ENCODE measurements at places on chromosomes 1 and 21.

- peak; percentile 32 for DNase-seq
These were observed 206.0 kb downstream of the CENPF start for GRCh38 chr1:214808845-214809460.

DNA sequence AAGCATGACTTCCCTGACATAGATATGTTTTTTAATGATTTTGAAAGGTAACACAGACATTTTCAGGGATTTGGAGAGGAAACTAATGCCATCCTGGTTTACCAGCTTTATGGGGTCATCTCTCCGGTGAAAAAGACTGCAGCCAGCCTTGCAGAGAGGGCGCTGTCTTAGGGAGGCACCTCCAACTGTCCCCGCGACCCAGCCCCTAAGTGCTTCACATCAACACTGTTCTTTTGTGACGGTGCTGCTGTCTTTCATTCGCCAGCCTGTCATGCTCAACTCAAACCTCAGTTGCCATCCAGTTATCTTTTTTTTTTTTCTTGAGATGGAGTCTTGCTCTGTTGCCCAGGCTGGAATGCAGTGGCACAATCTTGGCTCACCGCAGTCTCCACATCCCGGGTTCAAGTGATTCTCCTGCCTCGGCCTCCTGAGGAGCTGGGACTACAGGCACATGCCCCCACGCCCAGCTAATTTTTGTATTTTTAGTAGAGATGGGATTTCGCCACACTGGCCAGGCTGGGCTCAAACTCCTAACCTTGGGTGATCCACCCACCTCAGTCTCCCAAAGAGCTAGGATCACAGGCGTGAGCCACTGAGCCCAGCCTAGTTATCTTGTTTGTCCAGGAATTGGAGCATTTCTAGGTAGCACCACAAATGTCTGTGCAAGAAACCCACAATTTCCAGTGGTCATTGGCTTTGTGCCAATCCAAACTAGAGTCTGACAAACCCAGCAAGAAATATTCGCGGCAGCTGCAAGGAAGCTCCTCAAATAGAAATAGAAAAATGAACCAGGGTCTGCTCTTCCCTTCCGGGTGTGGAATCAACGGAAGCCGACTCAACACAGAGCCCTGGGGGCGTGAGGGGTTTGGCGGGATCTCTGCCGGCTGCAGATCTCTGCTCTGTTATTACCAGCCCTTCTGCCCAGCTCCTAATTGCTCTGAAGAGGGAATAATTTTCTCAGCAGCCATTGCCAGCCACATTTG, 24.2 kb downstream of the PDE9A start:
- DNase-seq, result no peak

DNA sequence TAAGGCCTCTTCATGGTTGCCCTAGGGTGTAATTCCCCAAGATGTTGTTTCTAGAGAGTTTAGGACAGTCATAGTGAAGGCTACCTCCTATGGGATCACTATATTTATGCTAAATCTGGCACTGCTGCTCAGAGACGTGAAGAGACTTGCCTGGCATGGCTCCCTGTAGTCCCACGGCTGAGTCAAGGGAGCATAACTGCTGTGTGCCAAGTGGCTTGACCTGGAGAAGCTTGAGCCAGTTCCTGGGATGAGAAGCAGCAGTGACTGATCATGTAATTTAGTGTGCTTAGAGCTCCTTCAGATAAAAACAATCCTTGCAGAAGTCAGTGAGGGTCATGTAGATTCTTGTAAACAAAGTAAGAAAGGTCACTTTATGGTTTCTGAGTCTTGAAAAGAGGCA, 68.9 kb upstream of the TSPAN2 start:
- no peak for DNase-seq

DNA sequence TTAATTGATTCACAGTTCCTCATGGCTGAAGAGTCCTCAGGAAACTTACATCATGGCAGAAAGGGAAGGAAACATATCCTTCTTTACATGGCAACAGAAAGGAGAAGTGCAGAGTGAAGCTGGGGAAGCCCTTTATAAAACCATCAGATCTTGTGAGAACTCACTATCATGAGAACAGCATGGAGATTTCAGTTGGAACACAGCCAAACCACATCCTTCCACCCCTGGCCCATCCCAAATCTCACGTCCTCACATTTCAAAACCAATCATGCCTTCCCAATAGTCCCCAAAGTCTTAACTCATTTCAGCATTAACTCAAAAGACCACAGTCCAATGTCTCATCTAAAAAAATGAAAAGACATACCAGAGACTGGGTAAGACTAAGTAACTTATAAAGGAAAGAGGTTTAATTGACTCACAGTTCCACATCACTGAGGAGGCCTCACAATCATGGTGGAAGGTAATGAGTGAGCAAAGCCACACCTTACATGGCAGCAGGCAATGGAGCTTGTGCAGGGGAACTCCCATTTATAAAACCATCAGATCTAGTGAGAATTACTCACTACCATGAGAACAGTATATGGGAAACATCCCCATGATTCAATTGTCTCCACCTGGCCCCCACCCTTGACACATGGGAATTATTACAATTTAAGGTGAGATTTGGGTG, 105.2 kb downstream of the MRPL39 start:
- no peak for DNase-seq

- no peak for DNase-seq
These were observed 63.6 kb upstream of the GNG12 start for GRCh38 chr1:67896826-67897225.

- no peak for DNase-seq
These were observed 15.9 kb upstream of the DHX9 start for GRCh38 chr1:182823220-182823619.

GRCh38 chr21:46416551-46416950, 42.1 kb upstream of the DIP2A start:
- no peak for DNase-seq

GRCh38 chr1:179814546-179814838, 63.1 kb downstream of the TOR1AIP2 start:
- DNase-seq, result no peak

DNA sequence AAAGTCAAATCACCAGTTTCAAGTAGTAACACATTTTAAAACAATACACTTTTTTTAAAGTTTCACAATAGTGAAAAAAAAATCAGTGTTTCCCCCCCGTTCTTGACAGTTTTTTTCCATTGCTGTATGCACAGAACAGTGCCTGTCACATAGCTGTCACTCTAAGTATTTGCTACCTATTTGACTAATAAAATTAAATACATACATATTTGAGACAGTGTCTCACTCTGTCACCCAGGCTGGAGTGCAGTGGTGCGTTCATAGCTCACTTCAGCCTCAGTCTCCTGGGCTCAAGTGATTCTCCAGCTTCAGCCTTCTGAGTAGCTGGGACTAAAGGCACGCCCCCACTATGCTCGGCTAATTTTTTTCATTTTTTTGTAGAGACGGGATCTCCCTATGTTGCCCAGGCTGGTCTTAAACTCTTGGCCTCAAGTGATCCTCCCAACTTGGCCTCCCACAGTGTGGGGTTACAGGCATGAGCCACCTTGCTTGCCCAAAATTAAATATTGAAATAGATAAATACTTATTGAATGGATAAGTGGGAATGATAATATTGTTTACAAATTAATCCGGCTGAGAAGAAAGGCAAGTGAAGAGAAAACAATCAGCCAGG, 12.6 kb upstream of the RHBG start:
- DNase-seq, result no peak

- DNase-seq, result no peak
These were observed 43.1 kb downstream of the IL12RB2 start for GRCh38 chr1:67350783-67351182.

GRCh38 chr1:91556556-91556955, 55.9 kb downstream of the CDC7 start:
- DNase-seq, result no peak

DNA sequence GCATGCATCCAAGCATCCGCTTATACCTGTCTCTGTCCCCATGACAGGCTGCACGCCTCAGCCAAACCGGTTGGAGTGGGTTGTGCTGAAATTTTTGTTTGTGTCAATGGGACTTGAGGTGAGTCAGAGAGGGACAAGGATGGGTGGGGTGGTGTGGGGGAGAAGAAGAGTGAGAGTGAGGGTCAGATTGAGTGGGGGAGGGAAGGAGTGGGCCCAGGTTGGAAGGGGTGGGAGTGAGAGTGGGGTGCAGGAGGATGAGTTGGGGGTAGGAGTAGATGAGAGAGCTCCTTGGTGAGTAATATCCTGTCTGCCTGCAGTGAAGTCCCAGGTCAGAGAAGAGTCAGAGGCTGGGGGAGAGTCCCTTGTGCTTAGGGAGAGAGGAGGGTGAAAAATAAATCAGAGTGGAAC, 3.3 kb upstream of the NECTIN4 start:
- no peak for DNase-seq

DNA sequence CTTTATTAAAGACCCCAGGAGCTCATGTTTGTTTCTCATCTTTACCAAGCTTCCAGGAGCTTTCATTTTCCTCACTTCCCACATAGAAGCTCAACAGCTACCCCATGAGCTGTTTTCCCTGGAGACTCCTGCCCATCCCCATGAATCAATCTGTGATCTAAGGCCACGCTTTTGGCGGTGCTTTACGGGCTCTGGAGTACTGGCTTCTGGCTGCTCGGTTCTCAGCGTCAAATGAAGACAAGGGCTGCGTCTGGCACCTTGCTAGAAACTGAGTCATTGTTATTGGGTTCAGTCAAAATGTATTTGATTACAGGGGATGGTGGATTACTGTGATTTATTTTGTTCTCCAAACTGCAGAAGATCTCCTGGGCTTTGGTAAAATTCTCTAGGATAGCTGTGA, 39.9 kb downstream of the ACP6 start:
- no peak for DNase-seq

DNA sequence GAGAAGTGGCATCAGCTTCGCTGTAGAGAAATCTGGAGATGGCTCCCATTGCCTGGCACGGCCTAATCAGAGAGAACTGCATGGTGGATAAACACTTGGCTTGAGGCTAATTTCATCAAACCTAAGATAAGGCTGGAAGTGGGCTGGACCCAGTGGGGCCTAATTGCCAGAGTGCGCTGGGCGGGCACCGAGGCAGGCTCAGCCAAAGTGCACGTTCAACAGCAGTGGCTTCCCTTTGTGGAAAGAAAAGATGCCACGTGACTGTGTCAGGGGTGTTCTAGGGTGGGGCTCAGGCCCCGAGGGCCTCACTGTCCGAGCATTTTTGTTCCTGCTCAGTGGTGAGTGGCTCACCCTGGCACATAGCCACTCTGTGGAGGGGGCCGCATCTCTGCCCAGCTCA, 5.8 kb downstream of the PLCH2 start:
- DNase-seq, result no peak

DNA sequence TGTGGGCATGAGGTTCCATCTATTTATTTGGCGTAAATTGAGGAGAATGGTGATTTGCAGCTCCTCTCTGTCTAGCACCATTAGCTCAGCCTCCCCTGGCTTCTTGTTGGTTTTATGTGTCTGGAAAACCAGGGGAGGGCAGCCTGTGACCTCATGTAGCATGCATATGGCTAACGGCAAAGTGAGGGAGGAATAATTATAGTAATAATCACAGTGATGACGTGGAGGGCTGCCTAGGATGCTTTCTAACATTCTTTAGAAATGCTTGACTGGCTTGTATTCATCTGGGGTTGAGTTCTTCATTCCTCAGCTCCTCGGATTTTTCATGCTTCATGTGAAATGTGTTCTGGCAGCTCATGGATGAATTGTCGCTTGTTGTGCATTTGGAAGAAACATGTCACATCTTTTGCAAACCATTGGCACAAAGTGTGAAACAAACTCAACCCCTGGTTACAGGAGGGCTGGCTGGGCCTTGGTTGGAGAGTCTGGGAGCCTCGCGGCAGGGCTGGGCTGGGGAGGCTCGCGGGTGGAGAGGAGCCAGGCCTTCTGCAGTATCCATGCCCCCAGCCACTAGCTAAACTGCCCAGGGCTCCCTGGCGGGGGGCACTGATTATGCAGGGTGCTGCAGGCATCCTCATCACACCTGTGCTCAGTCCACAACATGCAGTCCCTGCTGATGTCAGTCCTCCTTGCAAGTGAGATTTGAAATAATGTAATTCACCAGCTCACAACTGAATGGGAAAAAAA, 149.6 kb downstream of the DISC1 start:
- peak; percentile 85 for DNase-seq

GRCh38 chr1:232529747-232530146, 100.2 kb downstream of the SIPA1L2 start:
- no peak for DNase-seq

- DNase-seq, result no peak
These were observed 180.5 kb upstream of the B3GALT2 start for GRCh38 chr1:193366764-193367507.

DNA sequence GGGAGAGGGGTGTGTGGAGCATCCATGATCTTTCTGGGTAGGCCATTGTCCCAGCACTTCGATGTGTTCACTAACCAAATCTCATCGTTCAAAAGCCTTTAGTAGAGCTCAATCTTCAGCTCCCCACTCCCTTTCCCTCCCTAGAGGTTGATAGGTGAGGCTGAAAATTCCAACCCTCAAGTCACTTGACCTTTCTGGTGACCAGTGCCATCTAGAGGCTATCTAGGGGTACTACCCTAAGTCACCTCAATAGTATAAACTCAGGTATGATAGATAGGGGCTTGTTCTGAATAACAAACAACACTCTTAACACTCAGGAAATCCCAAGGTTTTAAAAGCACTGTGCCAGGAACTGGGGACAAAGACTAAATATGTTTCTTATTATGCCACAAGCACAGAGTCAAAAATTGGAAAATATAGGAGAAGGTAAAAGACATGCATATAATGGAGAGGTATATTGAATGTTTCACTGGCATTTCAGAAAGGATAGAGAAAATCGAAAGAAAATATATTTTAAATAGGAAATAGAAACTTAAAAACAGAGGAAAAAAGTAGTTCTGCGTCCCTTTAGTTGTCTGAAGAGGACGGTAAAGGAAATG, 42.9 kb upstream of the CD53 start:
- DNase-seq, result no peak

DNA sequence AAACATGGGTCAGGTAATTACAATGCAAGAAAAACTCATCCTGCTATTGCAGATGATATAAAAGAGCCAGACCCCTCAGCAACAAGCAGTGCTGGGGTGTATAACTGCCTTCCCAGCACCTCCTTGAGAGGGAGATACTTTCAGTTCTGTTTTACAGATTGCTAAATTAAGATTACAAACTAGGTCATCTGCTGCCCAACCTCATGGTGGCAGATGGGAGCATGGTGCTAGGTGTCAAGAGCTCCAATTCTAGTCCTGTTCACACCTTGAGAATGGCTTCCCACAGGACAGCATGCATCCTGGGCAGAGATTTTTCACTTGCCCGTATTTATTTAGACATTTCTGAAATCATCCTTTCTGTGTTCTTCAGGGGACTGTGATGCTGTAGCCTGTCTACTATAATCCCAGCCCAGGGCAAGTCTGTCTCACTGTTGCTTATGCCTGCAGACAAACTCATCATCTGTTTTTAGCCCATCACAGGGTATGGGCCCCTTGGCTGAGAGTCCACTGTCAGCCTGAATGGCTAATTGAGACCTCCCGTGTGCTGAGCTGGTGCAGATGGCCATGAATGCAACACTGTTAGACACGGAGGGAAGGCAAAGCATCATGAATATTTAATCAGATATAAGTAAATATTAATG, 40.2 kb upstream of the PBX1 start:
- no peak for DNase-seq

DNA sequence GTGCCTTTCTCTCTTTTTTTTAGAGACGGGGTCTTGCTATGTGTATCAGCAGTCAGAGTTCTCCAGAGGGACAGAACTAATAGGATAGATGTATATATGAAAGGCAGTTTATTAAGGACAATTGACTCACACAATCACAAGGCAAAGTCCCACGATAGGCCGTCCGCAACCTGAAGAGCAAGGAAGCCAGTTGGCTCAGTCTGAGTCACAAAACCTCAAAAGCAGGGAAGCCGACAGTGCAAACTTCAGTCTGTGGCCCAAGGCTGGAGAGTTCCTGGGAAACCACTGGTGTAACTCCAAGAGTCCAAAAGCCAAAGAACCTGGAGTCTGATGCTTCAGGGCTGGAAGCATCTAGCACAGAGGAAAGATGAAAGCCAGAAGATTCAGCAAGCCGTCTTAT, 16.3 kb upstream of the H3-3A start:
- DNase-seq, result no peak

GRCh38 chr21:35171385-35171784, 122.3 kb upstream of the RUNX1 start:
- DNase-seq, result no peak
